ENCODE measurements at places on chromosomes 3 and 15. TPM values are rescaled to one million over a fixed set of nuclear protein-coding genes. Genes with fewer than 3 reads are reported as not detected.

NEK10 gene
- polyA plus RNA-seq, result 0.87 TPM

SPRED1 gene
- polyA plus RNA-seq, result 28.2 TPM

FYTTD1 gene
- polyA plus RNA-seq, result 40.8 TPM

CILP gene
- polyA plus RNA-seq, result 2.8 TPM

RASGRF1 gene
- 0.61 TPM for polyA plus RNA-seq

CCDC14 gene
- 72.5 TPM for polyA plus RNA-seq

DUOXA2 gene
- polyA plus RNA-seq, result not detected

ISL2 gene
- 2.6 TPM for polyA plus RNA-seq

ECT2 gene
- polyA plus RNA-seq, result 16.2 TPM

ZPLD1 gene
- 0.22 TPM for polyA plus RNA-seq

DNA sequence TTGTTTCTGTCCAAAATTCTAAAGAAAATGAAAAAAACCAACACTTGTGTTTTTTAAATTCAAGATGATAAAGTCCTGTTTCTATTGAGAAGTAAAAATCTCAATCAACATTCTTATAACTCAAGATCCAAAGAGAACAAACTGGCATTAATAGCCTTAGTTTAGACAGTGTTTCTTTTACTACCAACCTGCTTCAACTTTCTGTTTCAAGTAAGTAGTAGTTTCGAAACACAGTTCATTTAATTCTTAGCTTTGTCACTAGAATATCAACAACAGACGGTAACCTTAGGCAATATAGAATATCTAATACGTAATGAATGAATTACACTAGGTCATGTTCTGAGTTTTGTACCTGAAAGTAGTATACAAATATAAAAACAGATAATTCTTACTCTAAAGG, 23.7 kb downstream of the CIP2A start:
- H3K36me3 ChIP-seq, result peaks cover 4% of the 10 kb centered on the region
- no peaks in the 10 kb centered on the region for H3K4me1 ChIP-seq

DNA sequence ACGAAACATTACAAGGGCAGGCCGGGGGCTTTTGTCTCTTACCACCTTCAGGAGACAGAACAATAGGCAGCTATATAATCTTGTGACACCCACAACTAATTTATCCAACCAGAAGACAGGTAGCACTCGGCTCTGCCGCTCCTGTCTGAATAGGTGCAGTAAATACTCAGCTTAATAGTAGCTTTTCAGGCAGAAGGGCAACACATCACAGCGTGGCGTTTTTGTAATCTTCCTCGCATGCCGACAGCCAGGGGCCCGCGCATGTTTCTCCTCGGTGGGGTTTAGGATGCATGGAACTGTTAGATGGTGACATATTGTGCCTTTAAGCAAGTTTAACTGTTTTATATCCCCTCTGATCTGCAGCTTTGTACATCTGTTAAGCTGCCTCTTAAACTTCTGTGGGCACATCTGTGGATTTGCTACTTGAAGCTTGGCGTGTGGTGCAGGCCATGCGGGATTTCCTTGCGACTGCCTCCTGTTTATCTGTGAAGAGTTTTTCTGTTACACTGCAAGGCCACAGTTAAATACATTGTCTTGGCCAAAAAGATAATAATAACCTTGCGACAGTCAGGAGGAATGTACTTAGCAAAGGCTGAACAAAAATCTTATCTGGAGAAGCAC, 123.2 kb upstream of the BNIP2 start:
- H3K27ac ChIP-seq, result no peak overlapping the region
- peaks cover 22% of the 10 kb centered on the region for H3K27me3 ChIP-seq
- H3K4me3 ChIP-seq, result no peak overlapping the region
- H3K36me3 ChIP-seq, result no peaks in the 10 kb centered on the region

GRCh38 chr3:17023006-17023664, 138.4 kb downstream of the PLCL2 start:
- DNase-seq, result no peak
- no peaks in the 10 kb centered on the region for H3K36me3 ChIP-seq
- no peaks in the 10 kb centered on the region for H3K27me3 ChIP-seq
- no peaks in the 10 kb centered on the region for H3K4me1 ChIP-seq
- no peak overlapping the region for H3K27ac ChIP-seq
- H3K4me3 ChIP-seq, result no peak overlapping the region

DNA sequence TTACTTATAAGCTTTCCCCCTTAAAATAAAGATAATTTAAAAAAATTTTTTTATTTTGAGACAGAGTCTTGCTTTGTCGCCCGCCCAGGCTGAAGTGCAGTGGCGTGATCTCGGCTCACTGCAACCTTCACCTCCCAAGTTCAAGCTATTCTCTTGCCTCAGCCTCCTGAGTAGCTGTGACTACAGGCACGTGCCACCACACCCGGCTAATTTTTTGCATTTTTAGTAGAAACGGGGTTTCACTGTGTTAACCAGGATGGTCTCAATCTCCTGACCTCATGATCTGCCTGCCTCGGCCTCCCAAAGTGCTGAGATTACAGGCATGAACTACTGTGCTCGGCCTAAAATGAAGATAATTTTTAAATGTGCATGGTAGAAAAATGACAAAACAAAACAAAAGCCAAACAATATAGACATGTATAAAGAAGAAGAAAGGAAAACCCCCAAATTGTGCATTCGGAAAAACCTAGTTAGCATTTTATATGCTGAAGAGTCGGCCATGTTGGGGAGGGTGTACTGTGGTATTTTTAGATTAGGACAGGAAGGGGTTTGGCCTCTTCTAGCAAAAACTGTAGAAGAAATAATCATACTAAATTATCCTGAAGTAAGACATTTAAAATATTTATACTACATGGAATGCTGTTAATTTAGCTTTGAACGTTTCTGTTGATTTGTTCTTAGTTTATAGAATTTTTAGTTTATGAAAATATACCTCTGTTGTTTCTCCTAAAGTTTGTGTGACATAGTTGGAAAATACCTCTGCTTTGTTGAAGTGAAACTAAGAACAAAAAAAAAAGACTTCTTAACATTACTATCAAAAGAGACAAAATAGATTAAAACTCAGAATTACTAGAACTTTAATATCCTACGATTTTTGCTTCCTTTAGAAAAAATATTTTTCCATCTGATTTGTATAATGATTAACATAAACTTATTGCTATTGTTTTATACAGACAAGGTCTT, 7.4 kb downstream of the APPL1 start:
- DNase-seq, result no peak
- H3K27me3 ChIP-seq, result no peaks in the 10 kb centered on the region
- no peak overlapping the region for H3K27ac ChIP-seq

DNA sequence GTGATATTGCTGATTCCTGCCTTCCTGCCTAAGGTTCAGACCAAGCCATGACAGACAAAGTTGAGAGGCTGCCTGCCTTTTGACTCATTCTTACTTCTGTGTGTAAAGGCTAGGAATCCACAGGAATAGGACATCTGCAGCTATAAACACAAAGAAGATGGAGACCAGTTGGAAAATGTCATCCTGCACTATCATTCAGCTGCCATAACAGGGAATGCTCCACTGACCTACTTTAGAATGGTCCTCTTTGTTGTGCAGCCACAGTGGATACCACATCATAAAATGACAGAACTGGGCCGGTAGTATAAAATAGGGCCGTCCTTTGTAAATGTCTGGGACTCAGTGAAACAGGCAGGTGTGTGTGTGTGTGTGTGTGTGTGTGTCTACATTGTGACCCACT, 75.1 kb downstream of the STAC start:
- no peaks in the 10 kb centered on the region for H3K36me3 ChIP-seq
- H3K27ac ChIP-seq, result no peak overlapping the region
- no peak overlapping the region for H3K4me3 ChIP-seq
- H3K4me1 ChIP-seq, result no peaks in the 10 kb centered on the region
- no peaks in the 10 kb centered on the region for H3K27me3 ChIP-seq
- DNase-seq, result no peak

- H3K36me3 ChIP-seq, result no peaks in the 10 kb centered on the region
- H3K4me3 ChIP-seq, result no peak overlapping the region
- H3K27ac ChIP-seq, result no peak overlapping the region
- H3K27me3 ChIP-seq, result no peaks in the 10 kb centered on the region
- no peak for DNase-seq
- H3K4me1 ChIP-seq, result no peaks in the 10 kb centered on the region
Measured at GRCh38 chr3:38985581-38985980, 66.2 kb downstream of the SCN11A start.

- no peaks in the 10 kb centered on the region for H3K36me3 ChIP-seq
- peak; percentile 15 for DNase-seq
- no peak overlapping the region for H3K27ac ChIP-seq
- H3K4me3 ChIP-seq, result no peak overlapping the region
Measured at GRCh38 chr3:96863129-96863740, 48.8 kb downstream of the EPHA6 start.

DNA sequence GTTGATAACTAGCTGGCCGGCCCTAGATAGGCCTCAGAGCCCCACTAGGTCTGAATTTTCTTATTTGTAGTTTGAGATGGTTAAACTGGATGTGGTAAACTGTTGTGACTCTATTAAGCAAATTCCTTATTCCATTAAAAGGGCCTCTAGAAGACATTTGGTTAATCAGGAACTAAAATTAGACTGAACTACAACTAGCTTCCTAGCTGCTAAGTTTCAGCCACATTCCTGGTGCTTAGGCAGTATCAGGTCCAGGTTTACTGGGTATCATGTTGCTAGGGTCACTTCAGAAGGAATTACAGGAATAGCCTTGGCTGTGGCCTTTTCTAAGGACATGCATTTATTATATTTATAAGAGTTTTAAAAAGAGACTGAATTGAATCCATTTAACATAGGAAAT, 136.3 kb downstream of the PLD1 start:
- no peak for DNase-seq
- peak overlapping the region; percentile 45 for H3K27ac ChIP-seq
- peaks cover 30% of the 10 kb centered on the region for H3K4me1 ChIP-seq
- H3K27me3 ChIP-seq, result no peaks in the 10 kb centered on the region
- peaks cover 34% of the 10 kb centered on the region for H3K36me3 ChIP-seq

DNA sequence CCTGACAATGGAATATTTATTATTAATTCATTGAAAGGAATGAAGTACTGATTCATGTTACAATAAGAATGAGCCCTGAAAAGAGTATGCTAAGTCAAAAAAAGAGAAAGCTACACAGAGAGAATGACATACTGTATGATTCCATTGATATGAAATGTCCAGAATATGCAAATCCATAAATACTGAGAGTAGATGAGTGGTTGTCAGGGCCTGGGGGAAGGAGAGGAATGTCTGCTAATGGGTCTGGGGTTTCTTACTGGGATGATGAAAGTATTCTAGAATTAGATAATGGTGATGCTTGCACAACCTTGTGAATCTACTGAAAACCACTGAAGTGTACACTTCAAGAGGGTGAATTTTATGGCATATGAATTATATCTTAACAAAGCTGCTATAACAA, 79.9 kb upstream of the HACD2 start:
- H3K36me3 ChIP-seq, result peaks cover 26% of the 10 kb centered on the region
- no peaks in the 10 kb centered on the region for H3K27me3 ChIP-seq
- H3K4me3 ChIP-seq, result no peak overlapping the region
- H3K4me1 ChIP-seq, result peaks cover 5% of the 10 kb centered on the region

DNA sequence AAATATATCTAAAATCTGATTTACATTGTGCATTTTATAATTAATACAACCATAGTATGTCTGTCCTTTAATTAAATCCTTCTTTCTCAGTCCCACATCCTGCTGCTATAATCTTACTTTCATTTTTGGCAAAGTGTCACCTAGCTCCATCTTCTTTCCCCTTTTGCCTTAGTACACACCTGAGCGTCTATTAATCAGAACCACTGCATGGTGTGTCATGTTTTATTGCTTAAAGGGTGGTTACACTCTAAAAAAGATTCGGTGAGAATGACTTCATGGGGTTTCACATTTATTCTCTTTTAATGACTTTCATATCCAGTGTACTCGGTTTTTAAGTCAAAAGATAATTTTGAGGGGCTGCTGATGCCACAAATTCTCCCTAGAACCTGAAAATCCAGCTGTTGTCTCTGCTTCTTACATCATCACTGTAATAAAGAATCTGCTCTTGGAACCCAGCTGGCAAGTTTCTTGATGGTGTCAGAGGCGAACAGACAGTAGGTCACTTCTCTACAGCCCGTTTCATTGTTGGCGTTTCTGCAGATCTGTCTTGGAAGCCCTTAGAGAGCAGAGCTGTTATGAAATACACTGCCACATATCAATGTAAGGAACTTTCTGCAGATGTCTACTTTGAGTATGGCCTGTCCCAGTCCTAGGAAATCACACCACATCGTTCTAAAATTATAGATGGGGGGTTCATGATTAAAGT, 99.7 kb downstream of the TIGIT start:
- no peaks in the 10 kb centered on the region for H3K27me3 ChIP-seq
- no peaks in the 10 kb centered on the region for H3K4me1 ChIP-seq
- H3K4me3 ChIP-seq, result no peak overlapping the region
- H3K36me3 ChIP-seq, result peaks cover 2% of the 10 kb centered on the region

- DNase-seq, result no peak
- H3K36me3 ChIP-seq, result no peaks in the 10 kb centered on the region
- H3K4me1 ChIP-seq, result no peaks in the 10 kb centered on the region
- H3K27ac ChIP-seq, result no peak overlapping the region
- H3K4me3 ChIP-seq, result no peak overlapping the region
Measured at GRCh38 chr3:46154311-46154710, 53.8 kb downstream of the CCR1 start.

GRCh38 chr3:10335190-10335738, 14.4 kb upstream of the SEC13 start:
- H3K4me1 ChIP-seq, result peaks cover 32% of the 10 kb centered on the region
- DNase-seq, result no peak
- H3K27me3 ChIP-seq, result peaks cover 4% of the 10 kb centered on the region
- no peak overlapping the region for H3K4me3 ChIP-seq

GRCh38 chr15:61893146-61893545, 167.1 kb downstream of the VPS13C start:
- no peak overlapping the region for H3K4me3 ChIP-seq
- H3K4me1 ChIP-seq, result no peaks in the 10 kb centered on the region
- H3K36me3 ChIP-seq, result peaks cover 28% of the 10 kb centered on the region
- DNase-seq, result no peak
- H3K27ac ChIP-seq, result no peak overlapping the region

GRCh38 chr3:141738891-141739363, 829 bp downstream of the RNF7 start:
- no peak for DNase-seq
- H3K27ac ChIP-seq, result peak overlapping the region; percentile 91
- H3K36me3 ChIP-seq, result no peaks in the 10 kb centered on the region

DNA sequence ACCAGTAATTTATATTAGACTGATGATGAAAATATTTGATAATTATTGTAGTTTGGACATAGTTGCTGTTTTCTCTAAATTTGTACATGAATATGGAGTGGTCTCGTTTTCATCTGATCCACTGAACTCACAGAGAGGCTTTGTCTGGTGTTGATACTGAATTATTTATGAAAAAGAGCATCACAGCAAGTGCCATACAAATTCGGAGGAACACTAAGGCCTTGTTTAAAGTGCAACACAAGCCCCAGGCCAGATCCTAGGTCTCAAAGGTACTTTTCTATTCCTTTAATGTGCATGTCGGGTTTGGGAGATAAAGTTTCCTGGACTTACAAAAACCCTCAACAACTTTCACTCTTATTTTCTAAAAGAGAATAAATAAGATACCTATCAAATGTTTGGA, 796.8 kb upstream of the EPHA6 start:
- no peak overlapping the region for H3K27ac ChIP-seq
- no peaks in the 10 kb centered on the region for H3K4me1 ChIP-seq
- H3K27me3 ChIP-seq, result no peaks in the 10 kb centered on the region
- no peak overlapping the region for H3K4me3 ChIP-seq

- peaks cover 28% of the 10 kb centered on the region for H3K27me3 ChIP-seq
- H3K36me3 ChIP-seq, result no peaks in the 10 kb centered on the region
- H3K27ac ChIP-seq, result peak overlapping the region; percentile 47
- peaks cover 11% of the 10 kb centered on the region for H3K4me1 ChIP-seq
- peak overlapping the region; percentile 49 for H3K4me3 ChIP-seq
Measured at GRCh38 chr15:45523166-45523460, 558 bp upstream of the SLC30A4 start.

All from large intestine (tissue), 12 donors.